ENCODE measurements at places on chromosomes 16 and 17. TPM values are rescaled to one million over a fixed set of nuclear protein-coding genes. Genes with fewer than 3 reads are reported as not detected.

The FTSJ3 gene
- 62.6 TPM for total RNA-seq

The SOST gene
- total RNA-seq: not detected

The FNDC8 gene
- total RNA-seq: not detected

The SLC6A4 gene
- total RNA-seq: 1.6 TPM

The SLC35G6 gene
- not detected for total RNA-seq
